ENCODE measurements at places on chromosomes 12 and 14. TPM values are rescaled to one million over a fixed set of nuclear protein-coding genes. Genes with fewer than 3 reads are reported as not detected.

DNA sequence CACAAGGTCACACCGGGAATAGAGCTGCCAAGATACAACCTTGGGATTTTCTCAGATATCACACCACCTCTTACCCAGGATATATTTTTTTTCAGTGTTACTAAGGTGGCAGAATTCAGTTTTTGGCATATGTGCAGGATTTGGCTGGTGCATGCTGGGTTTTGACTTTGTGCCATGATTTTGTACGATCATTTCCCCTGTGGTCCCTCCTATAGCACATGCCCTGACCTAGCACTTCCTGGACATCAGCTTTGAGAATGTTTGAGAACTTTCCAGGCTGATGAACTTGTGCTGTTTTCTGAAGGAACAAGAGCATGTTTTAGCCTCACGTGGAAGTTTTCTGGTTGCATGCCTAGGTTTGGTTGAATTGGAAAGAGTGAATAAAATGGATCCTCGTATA, 11.0 kb upstream of the TBPL2 start:
- no peak overlapping the region for H3K27ac ChIP-seq
- no peak overlapping the region for H3K4me3 ChIP-seq
- H3K27me3 ChIP-seq: peaks cover 10% of the 10 kb centered on the region
- no peak for DNase-seq
- H3K36me3 ChIP-seq: no peaks in the 10 kb centered on the region
- no peaks in the 10 kb centered on the region for H3K4me1 ChIP-seq

DNA sequence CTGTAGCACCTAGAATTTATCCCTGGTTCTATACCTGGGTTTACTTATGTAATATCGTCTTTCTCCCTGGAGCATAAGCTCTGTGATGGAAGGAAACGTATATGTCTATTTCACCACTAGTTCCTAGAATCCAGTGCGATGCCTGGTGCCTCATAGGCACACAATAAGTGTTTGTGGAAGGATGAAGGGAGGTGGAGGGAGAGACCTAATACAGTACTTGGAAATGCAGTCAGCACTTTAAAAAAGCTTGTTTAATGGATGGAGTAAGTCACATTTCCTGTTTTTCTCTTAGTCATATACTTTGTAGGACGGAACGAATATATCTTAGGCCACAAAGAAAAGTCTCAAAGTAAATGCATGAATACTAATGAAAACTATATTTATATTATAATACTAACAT, 186.5 kb upstream of the HMGA2 start:
- H3K4me1 ChIP-seq: no peaks in the 10 kb centered on the region
- no peaks in the 10 kb centered on the region for H3K27me3 ChIP-seq
- H3K4me3 ChIP-seq: no peak overlapping the region
- no peak overlapping the region for H3K27ac ChIP-seq

GRCh38 chr14:59583755-59584154, 7.1 kb upstream of the CCDC175 start:
- DNase-seq: no peak
- H3K36me3 ChIP-seq: no peaks in the 10 kb centered on the region
- no peak overlapping the region for H3K27ac ChIP-seq
- peaks cover 6% of the 10 kb centered on the region for H3K27me3 ChIP-seq
- H3K4me1 ChIP-seq: peaks cover 15% of the 10 kb centered on the region

DNA sequence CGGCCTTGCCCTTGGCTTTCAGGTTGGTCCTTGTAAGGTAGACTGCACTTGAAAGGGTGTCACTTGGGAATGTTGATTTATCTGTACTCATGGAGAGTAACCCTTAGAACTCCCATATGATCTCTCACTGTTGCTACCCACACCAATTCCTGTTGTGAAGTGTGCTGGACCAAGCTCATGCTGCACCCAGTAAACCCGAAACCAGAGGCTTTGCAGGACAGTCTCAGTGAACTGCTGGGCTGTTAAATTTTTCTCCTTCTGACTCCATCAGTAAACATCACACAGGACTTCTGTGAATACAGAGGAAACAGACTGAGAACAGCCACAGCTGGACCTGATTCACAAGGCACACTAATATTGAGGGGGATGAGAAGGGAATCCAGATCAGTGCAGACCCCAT, 783.0 kb downstream of the TMEM121 start:
- H3K27me3 ChIP-seq: peaks cover 2% of the 10 kb centered on the region
- no peak overlapping the region for H3K27ac ChIP-seq
- no peak for DNase-seq

Gene TMEM132C
- total RNA-seq: not detected

Gene SSPN
- 4.6 TPM for total RNA-seq

- H3K27ac ChIP-seq: no peak overlapping the region
- no peak for DNase-seq
- H3K27me3 ChIP-seq: peaks cover 6% of the 10 kb centered on the region
- H3K36me3 ChIP-seq: no peaks in the 10 kb centered on the region
- peaks cover 6% of the 10 kb centered on the region for H3K4me1 ChIP-seq
- H3K4me3 ChIP-seq: no peak overlapping the region
Observed at GRCh38 chr12:49947593-49948226, 2.8 kb upstream of the AQP2 start.

DNA sequence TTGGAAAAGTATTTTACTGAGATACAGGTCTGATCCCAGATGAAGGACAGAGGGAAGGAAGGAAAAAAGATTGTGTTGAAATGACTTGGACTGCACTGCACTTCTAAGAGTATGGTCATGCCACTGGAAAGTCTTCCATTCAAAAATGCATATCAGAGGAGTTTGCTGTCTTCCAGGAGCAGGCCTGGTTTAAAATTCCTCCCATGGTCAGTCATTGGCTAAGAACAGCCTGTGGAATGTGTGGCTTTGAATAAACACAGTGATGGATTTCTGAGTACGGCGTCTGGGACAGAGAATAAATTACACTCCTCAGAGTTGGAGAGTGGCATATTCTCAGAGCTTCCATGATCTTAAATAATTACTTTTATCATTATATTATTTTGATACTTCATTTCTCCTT, 245.8 kb upstream of the PDZRN4 start:
- no peaks in the 10 kb centered on the region for H3K4me1 ChIP-seq
- H3K27me3 ChIP-seq: peaks cover 4% of the 10 kb centered on the region
- no peak for DNase-seq
- no peak overlapping the region for H3K27ac ChIP-seq
- H3K4me3 ChIP-seq: no peak overlapping the region

All from activated B cell treated with CpG ODN at 0.5 μM for 24 hours (primary cell).